ENCODE measurements at places on chromosomes 12 and 14.
A peak's percentile ranks its signal among the peaks of the same experiment; 100 is the strongest.

GRCh38 chr12:38555620-38556591 lies 239.3 kb downstream of the ALG10B start:
- DNase-seq, result no peak

DNA sequence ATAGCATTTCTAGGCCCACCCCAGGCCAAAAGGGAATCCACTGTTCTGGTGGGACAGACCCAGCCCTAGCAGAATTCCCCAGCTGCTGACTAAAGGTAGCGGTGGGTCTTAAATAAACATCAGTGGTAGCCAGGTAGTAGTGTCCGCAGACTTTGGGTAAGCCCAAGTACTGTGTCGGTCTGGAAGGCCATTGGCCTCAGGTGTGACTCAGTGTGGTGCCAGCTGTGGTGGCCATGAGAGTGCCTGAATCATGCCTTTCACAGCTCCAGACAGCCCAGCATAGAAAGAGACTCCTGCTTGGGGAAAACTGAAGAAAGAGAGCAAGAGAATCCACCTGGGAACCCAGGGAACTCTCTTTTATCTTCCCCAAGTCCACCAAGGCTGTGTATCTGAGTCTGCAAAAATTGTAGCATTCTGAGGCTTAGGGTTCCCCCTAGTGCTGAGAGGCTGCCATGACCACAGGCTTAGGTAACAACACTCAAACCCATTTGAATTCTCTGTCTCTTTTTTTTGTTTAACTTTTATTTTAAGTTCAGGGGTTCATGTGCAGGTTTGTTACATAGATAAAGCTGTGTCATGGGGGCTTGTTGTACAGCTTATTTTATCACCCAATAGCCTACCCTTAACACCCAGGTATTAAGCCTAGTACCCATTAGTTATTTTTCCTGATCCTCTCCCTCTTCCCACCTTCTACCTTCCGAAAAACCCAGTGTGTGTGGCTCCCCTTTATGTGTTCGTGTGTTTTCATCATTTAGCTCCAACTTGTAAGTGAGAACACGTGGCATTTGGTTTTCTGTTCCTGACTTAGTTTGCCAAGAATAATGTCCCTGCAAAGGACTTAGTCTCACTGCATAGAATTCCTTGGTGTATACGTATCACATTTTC lies 16.7 kb upstream of the CD163L1 start:
- DNase-seq, result peak; percentile 49

- no peak for DNase-seq
Observed at GRCh38 chr12:32255588-32255987, 143.8 kb upstream of the FGD4 start.

- DNase-seq, result no peak
Observed at GRCh38 chr12:43988838-43989560, 153.1 kb downstream of the TMEM117 start.

- DNase-seq, result peak; percentile 44
Observed at GRCh38 chr14:31419967-31420318, 407 bp downstream of the HEATR5A start.

GRCh38 chr12:94867066-94867855 lies 136.2 kb downstream of the NDUFA12 start:
- DNase-seq, result no peak

All from activated CD4-positive, CD25-positive, alpha-beta regulatory T cell treated with anti-CD3 and anti-CD28 coated beads, Interleukin-2, amount 50 U/mL, for 72 hours (primary cell).